ENCODE measurements at places on chromosomes 13 and 19.

DNA sequence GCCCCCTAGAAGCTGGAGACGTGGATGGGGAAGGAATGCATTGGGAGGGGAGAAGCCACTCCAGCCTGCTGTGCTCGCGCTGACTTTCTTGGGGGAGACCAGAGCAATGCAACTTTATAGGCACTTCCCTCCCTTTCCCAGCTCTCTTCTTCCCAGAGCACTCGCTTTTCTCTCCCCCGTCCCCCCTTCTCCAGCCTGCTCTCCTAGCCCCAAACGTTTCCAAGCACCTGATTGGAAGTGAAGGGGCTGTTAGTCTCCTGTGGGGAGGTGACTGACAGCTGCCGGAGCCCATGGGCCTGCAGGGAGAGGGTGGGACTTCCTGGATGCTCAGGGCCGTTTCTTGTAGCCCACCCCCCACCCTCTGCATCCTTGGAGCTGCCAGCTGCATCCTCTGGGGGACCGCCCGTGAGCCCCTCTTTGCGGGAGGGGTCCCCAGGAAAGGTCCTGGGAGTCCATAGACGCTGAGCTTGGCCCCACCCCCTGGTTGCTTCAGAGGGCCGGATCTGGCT lies 2.5 kb downstream of the HDGFL2 start:
- DNase-seq, result no peak

DNA sequence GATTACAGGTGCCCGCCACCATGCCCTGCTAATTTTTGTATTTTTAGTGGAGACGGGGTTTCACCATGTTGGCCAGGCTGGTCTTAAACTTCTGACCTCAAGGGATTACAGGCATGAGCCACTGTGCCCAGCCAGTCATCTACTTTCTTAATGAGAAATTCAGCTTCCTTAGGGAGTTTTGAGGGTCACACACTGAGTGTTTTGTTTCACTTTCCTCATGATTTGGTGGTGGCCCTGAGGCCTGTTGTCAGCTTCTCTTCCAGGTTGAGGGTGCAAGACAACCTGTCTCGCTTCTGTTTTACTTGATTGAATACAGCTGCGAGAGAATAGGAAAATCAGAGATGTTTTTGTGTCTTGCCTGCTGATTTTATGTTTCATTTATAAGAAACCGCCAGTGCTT lies 9.9 kb downstream of the FRY start:
- no peak for DNase-seq

- DNase-seq, result no peak
These were observed 15.4 kb downstream of the LGALS13 start for GRCh38 chr19:39617745-39618144.

GRCh38 chr13:29294821-29295220 lies 300.7 kb downstream of the SLC7A1 start:
- DNase-seq, result no peak

- DNase-seq, result no peak
These were observed 6.1 kb downstream of the CDX2 start for GRCh38 chr13:27962982-27963381.

- no peak for DNase-seq
These were observed 10.4 kb downstream of the S1PR2 start for GRCh38 chr19:10220695-10221094.

DNA sequence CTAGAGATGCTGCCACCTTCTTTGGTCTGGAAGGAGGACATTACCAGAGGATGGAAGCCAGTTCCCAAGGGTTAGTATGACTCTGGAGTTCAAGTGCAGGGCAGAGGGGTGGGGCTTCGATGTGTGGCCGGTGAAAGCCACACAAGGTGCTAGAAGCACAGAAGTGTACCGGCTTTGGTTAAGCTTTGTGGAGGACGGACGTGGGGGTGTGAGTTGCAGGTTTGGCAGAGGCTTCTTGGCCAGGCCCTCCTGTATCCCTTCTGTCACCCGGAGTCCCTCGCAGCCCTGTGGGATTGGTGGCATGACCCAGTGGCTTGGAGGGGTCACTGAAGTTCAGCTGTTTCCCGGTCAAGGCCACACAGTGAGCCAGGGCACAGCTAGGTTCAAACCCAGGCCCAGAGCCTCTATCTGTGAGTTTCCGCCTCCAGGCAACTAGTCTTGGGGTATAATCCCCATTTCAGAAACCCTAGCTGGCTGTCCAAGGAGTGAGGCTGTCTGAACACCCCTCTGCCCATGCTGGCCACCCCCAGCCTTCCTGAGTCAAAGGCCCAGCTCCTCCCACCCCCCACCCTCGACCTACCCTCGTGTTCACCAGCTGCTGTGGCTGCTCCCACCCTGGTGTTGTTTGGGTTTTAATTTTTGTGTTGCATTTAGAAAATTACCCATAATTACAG lies 4.6 kb upstream of the SSBP4 start:
- DNase-seq, result no peak

- no peak for DNase-seq
These were observed 8.0 kb downstream of the SGTA start for GRCh38 chr19:2774953-2775555.

- no peak for DNase-seq
These were observed 4.3 kb upstream of the NAXD start for GRCh38 chr13:110610955-110611595.

- DNase-seq, result no peak
These were observed 49.5 kb downstream of the MYH14 start for GRCh38 chr19:50252887-50253268.

DNA sequence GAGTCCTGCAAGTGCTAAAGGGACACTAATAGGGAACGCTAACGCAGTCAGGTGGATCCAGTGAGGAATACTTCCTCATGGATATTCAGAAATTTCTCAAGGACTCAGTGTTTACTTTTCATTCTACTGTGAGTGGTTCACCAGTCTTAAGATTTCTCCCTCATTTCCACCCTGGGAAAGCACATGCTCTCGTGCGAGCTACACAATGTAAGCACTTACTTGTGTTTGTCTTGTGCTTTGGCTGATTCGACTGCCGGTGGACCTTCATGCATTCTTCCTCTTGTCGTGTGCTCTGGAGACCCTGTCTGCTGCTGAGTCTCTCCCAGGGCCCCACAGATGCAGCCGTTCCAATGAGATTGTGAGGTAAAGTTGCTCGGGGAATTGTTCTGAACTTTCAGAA lies 180.1 kb downstream of the NUFIP1 start:
- no peak for DNase-seq

DNA sequence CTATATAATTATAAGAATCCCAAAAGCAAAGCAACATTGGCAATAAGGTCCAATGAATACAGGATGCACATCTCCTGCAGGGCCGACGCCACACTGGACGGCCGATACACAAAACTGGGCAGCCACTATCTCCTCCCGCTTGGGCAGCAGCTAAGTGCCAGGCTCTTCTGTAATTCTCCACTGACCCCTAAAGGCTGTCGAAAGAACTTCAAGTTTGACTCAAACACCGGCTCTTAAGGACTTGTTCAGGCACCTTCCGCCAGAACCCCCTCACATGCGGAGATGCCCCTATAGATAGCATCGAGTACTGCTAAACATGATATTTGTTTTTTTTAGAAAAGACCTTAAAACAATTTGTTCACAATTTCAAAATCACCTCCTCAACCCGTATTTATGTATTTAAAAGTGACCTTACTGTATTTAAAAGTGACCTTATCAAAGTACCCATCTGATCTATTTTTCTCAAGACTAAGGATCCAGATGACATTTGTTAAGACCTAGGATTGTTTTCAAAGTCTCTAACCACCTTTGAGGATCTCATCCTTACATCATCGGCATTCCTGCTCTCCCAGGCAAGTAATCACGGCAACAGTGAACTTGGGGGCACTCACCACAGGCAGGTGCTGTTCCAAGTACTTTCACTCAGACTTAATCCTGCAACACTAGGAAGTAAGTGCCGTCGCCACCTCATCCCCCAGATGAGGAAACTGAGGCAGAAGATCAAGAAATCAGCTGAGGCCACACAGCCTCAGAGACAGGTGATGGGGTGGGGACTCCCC lies 77.8 kb downstream of the TUBGCP3 start:
- no peak for DNase-seq

DNA sequence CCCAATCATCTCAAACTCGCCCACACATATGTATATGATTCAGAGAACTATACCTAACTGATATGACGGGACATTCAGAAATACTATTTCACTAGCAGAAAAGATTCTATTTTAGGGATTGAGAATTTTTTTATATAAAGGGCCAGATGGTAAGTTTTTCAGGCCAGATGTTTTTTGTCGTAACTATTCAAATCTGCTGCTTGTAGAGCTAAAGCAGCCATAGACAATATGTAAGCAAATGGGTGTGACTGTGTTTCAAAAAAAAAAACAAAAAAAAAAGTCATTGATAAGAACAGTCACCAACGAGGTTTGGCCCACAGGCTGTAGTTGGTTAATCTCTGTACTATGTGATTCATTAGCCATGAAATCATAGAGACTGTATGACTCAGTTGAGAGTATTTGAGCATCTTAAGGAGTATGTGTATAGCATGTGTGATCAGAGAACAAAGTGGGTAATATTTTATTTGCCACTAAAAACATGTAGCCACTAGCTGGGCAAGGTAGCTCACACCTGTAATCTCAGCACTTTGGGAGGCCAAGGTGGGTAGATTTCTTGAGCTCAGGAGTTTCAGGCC lies 2724.7 kb downstream of the PCDH9 start:
- DNase-seq, result no peak

- DNase-seq, result no peak
These were observed 19.5 kb upstream of the IFT88 start for GRCh38 chr13:20547479-20547908.

GRCh38 chr13:25217023-25217885 lies 45.2 kb upstream of the AMER2 start:
- no peak for DNase-seq

GRCh38 chr13:33496336-33496735 lies 210.8 kb upstream of the STARD13 start:
- no peak for DNase-seq

DNA sequence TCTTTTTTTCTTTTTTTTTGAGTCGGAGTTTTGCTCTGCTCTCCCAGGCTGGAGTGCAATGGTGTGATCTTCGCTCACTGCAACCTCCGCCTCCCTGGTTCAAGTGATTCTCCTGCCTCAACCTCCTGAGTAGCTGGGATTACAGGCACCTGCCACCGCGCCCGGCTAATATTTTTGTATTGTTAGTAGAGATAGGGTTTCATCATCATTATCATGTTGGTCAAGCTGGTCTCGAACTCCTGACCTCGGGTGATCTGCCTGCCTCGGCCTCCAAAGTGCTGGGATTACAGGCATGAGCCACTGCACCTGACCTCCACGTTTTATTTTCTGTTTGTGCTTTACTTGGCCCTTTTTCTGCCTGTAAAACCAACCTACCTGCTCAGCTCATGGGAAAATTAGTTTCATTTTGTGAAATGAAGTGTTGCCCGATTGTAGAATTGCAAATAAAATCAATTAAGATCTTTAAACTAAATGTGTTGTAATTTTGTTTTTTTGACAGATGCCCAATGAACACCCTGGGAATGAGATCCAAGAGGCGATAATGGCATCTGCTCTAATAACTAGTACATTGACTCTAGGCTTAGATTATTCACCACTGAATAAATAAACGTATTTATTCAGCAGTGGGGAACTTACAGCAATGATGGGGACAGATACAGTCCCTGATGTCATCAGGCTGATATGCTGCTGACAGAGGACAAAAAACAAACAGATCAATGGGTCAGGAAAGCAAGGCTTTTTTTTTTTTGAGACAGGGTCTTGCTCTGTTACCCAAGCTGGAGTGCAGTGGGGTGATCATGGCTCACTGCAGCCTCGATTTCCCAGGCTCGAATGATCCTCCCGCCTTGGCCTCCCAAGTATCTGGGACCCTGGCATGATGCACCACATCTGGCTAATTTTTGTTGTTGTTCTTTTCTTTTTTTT lies 2.2 kb upstream of the RAB11B start:
- no peak for DNase-seq

DNA sequence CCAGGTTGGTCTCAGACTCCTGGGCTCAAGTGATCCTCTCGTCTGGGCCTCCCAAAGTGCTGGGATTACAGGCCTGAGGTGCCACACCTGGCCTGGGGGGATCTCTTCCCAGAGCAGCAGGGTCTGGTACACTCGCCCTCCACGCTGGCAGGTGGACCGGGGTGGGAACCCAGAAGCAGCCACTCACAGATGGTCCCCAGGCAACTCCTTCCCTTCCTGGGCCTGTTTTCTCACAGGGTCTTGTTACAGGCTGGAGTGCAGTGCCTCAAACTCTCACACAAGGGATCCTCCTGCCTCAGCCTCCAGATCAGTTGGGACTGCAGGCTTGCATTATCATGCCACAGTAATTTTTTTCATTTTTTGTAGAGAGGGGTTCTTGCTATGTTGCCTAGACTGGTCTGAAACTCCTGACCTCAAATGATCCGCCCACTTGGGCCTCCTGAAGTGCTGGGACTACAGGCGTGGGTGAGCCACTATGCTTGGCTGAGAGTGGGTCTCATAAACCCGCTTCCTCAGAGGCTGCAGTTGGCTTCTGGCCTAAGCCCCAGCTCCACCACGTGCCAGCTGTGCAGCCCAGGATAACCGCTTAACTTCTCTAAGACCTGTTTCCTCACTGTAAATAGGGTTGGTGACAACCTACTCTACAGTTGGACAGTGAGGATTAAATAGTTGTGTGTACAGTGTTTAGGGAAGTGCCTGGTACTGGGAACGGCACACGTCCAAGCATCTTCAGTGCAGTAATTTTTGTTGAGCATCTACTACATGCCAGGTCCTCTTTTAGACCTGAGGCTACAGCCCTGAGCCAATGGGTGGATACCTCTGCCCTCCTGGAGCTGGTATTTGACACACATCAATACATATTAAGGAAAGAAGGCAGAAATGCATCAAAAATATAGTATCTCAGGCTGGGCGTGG lies 871 bp upstream of the CCER2 start:
- DNase-seq, result no peak

GRCh38 chr19:10797078-10797477 lies 38.9 kb downstream of the TMED1 start:
- DNase-seq, result no peak

- peak; percentile 17 for DNase-seq
These were observed 579.5 kb downstream of the UQCRFS1 start for GRCh38 chr19:28633319-28634018.

DNA sequence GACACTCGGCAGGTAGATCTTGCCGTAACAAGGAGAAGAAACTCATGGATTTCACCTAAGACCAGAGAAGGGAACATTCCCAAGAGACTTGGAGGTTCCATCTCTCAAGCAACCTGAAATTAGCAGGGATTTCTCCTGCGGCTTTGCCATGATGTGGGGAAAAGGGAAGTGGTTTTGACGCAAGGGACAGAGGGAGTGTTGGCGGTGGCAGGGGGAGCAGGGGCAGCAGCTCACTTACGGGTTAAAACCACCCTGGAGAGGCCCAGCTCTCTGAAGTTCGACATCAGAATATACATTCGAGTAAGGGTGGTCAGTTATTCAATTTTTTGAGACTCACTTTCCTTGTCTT lies 76.1 kb upstream of the POMP start:
- no peak for DNase-seq

GRCh38 chr13:27406178-27406939 lies 18.1 kb upstream of the GTF3A start:
- no peak for DNase-seq

DNA sequence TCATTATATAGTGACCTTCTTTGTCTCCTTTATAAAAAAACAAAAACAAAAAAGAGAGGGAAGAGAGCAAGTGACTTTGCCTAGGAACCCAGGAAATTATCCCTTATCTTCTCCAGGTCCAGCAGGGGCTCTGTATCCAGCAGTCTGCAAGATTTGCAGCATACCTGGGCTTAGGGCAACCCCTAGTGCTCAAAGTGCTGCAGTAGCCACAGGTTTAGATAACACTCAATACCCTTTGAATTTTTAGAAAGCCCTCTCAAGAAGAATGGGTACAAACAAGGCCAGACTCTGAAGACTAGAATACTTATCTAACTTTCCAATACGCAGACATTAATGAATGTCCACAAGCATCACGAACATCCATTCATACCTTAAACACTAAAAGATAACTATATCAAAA lies 43.2 kb downstream of the CCNA1 start:
- DNase-seq, result no peak

Measured in stimulated activated CD4-positive, alpha-beta T cell treated with anti-CD3 and anti-CD28 coated beads, Interleukin-2, amount 100 ng/mL, for 4 hours (primary cell).